Smooth muscle cell of trachea (primary cell): ENCODE measurements at places on chromosomes 5 and 9. TPM values are rescaled to one million over a fixed set of nuclear protein-coding genes. Genes with fewer than 3 reads are reported as not detected.

Gene UNC5A
- not detected in 2 replicates for total RNA-seq

Gene LHFPL2
- 63.6 and 84.7 TPM in 2 replicates for total RNA-seq

Gene MTMR12
- 20.3 and 27.8 TPM in 2 replicates for total RNA-seq

Gene PCDHGA3
- total RNA-seq, result 1.3 and 2.6 TPM in 2 replicates

Gene ANKRD31
- under 0.01 and 0.29 TPM in 2 replicates for total RNA-seq

Gene SH3PXD2B
- total RNA-seq, result 22.4 and 41.2 TPM in 2 replicates

Gene RASGEF1C
- not detected in 2 replicates for total RNA-seq

Gene CCDC192
- not detected in 2 replicates for total RNA-seq

Gene IFT74
- total RNA-seq, result 12.1 and 19.5 TPM in 2 replicates

Gene NR5A1
- not detected in 2 replicates for total RNA-seq

Gene PTPN3
- total RNA-seq, result under 0.01 and 0.17 TPM in 2 replicates
